ENCODE measurements at places on chromosomes 5 and 9. TPM values are rescaled to one million over a fixed set of nuclear protein-coding genes. Genes with fewer than 3 reads are reported as not detected.

DNA sequence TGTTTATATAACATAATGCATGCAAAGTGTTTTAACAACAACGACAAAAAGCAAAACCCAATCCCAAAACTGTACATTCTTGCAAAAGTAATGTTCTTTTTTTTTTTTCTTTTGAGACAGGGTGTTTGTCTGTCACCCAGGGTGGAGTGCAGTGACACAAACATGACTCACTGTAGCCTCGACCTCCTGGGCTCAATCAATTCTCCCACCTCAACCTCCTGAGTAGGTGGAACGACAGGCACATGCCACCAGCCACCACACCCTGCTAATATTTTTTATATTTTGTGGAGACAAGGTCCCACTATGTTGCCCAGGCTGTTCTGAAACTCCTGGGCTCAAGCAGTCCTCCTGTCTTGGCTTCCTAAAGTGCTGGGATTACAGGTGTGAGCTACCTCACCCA, 13.6 kb upstream of the HAVCR1 start:
- DNase-seq: no peak

DNA sequence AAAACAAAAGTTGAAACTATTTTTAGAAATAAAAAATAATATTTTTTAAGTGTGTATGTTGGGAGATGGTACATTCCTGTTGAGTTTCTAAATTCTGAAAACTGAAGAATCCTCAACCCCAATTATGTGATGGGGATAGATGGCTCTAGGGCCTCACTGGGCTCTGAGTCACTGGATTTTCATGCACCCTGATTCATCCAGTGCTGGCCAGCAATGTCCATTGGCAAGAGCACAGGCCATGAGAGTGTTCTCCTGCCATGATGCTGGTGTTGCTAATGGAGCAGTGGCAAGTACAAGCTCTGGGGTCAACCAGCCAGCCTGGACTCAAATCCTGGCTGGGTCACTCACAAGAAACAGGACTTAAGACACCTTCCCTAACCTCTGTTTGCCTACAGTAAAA, 23.3 kb downstream of the SMIM23 start:
- no peak for DNase-seq

Gene SLC36A3
- not detected for total RNA-seq

Gene FOXD4
- 0.76 TPM for total RNA-seq
